Stimulated activated CD8-positive, alpha-beta memory T cell treated with anti-CD3 and anti-CD28 coated beads, Interleukin-2, amount 100 ng/mL, for 48 hours (primary cell): ENCODE measurements at places on chromosomes 2 and 18.

DNA sequence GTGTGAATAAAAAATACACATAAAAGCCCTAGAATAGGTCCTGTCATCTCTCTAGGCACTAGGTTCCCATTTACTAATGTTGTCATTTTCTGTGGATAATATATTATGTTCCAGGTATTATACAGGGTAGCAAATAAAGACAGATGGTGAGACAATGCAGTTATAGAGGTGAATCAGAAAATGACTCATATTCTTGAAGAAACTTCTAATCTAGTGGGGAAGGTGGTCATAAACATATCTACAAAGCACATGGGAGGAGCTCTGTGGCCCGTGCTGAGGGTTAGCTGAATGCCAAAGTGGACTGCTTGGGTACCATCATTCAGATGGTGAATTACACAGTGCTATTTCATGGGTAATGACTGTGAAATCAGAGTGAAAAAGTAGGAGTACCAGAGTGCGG, 700.9 kb downstream of the ERBB4 start:
- DNase-seq: no peak

DNA sequence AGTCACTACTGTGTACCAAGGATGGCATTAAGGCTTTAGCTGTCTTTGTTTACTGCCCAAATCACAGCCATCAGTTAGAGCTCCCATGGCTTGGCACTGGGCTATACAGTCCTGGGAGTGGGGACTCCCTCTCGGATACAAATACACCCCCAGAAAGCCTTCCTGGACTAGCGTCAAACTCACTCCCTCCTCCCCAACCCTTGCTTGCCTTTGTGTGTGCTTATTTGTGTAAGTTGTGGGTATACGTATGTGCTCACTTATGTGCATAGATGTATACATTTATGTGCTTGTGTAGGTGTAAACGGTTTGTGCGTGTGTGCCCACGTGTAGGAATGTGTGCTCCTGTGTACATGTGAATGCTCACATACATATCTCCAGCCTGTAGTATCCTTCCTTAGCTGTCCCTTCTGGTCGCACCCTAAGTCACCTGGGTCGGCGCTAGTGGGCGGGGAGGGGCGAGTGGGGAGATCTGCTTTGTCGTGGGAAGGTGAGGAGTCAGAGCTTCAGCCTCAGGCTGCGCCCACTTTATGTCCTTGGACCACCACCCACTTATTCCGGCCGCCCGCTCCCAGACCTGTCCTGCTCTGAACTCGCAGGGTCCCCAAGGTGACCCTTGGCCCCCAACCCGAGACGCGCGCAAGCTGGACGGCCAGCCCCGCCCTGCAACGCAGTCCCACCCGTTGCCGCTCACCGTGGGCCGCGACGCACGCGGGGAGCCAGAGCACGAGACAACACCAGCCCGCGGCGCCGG, 461 bp downstream of the PRADC1 start:
- no peak for DNase-seq

DNA sequence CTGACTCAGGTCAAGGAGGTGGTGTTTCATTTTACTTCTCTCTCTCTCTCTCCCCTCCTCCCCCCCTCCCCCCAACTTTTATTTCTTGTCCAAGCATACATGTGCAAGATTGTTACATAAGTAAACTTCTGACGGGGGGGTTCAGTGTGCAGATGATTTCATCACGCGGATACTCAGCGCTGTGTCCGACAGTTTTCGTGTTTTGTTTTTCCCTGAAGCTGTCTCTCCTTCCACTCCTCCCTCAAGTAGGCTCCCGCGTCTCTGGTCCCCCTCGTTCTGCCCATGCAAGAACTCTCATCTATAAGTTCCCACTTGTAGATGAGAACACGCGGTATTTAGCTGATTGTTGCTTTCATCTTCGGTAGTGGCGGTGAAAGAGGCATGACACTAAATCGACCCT, 111.0 kb upstream of the ANKRD30BL start:
- DNase-seq: no peak

- no peak for DNase-seq
Measured at GRCh38 chr2:240095556-240096523, 40.3 kb downstream of the COPS9 start.

GRCh38 chr2:35421485-35421884, 934.1 kb upstream of the CRIM1 start:
- no peak for DNase-seq

DNA sequence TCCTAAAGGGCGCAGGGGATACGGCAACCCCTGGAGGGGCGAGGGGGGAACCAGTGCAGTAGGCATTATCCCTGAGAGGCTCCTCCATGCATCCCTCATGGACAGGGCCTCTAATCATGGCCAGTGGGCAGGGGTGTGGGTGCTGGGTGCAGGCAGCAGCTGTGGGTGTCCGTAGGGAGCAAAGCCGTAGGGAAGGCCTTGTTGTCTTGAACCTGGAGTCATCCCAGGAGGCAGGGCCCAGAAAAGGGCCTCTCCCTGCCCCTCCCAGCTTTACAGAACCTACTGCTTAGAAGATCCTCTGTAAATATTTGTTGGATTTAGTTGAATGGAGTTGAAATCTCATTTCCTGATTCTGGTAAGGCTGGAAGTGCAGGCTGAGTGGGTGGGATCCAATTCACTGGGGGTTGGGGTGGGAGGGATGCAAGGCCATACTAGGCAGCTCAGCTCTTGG, 207.0 kb upstream of the HAAO start:
- no peak for DNase-seq
